Endodermal cell (in vitro differentiated cells): ENCODE measurements at places on chromosomes 2 and 18.

- DNase-seq = peak; percentile 65
Measured at GRCh38 chr18:44537526-44537925, 143.2 kb upstream of the SETBP1 start.

DNA sequence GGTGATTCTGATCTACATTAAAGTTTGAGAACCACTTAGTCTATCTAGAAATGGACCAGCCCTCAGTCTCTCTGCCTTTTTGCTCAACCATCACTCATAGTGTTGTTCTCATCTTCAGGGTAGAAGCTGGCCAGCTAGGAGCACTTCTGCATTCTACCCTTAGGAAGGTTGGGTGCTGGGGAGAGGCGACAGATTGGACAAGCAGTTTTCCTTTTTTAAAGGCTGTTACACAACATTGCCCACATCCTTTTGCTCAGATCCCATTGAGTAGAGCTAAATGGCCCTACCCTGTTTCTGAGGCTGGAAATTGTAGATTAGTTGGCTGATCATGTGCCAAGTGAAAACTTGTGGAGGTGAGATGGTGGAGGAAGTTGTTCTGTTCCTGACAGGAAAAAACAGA is 35.6 kb downstream of the OSBPL6 start:
- no peak for DNase-seq

DNA sequence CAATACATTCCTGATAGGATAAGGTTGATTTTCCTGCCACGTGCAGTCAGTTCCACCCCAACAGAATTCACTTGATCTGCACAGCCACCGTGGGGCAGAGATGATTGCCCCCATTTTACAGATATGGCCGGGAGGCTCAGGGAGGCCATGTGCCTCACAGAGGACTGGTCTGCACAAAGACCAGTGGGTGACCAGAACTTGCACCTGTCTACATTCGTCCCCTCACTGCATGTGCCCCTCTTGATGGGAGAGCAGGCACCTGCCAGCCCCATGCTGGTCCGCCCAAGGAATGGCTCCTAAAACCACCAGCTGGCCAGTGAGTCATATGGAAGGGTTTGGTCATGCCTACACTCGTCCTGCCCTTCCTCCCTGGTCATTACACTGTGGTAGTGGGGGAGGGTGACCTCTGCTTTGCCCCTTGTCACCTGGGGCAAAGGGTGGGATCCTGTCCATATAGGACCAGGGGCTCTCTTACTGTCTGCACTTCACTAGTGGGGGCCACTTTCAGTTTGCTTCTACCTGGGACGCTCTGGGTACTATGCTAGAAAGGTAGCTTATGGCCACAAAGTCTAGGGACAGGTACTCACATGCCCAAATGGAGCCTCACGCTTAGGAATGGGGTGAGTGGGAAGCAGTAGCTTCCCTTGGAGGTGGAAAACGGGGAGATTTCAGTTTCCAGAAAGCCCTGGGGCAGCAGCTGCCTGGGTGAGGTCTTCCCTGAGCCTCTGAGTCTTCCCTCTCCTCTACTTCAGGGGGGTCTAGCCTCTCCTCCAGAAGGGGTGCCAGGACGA is 14.7 kb downstream of the RRM2 start:
- DNase-seq = peak; percentile 49

- no peak for DNase-seq
Measured at GRCh38 chr18:51391731-51392130, 194.2 kb upstream of the MEX3C start.

DNA sequence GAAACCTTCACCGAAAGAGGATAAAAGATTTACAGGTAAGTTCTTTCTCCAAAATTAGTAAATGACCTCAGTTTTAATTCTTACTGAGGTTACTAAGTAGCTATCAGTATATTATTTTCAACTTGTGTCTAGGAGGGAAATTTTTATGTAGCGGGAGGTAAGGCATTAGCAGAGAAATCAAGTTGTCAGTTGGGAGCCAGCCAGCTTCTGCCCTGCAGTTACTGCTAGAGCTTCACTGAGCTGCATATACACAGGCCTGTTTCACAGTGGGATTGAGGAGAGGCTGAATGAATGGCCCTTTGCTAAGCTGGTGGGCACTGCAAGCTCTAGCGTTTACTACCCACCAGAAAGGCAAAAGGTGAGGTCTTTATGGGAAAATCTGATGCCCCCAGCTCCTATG is 105.7 kb downstream of the ACAA2 start:
- DNase-seq = peak; percentile 40

GRCh38 chr2:150784389-150784788 is 296.9 kb upstream of the RND3 start:
- no peak for DNase-seq

DNA sequence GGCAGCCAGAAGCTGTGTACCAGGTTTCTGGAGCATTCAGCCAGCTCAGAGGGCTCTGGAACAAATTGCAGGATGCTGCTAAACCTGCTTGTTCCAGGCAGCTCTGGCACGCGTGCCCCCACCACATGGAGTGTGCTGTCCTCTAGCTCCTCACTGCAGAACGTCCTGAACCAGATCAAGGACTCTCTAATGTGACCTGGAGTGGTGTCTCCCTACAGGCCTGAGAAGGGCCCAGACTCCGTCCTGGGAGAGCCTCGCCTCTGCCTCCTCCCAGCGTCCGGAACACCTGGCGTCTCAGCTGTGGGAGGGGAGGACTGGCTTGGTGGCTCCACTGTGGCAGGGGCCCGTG is 115.6 kb upstream of the GPC1 start:
- peak; percentile 54 for DNase-seq

GRCh38 chr2:202149155-202149762 is 76.2 kb downstream of the KIAA2012 start:
- peak; percentile 91 for DNase-seq

GRCh38 chr2:72113847-72114692 is 33.6 kb downstream of the CYP26B1 start:
- DNase-seq = peak; percentile 29

- no peak for DNase-seq
Measured at GRCh38 chr2:98637401-98638147, 29.2 kb downstream of the UNC50 start.

- DNase-seq = no peak
Measured at GRCh38 chr2:6578416-6578815, 287.3 kb downstream of the CMPK2 start.

DNA sequence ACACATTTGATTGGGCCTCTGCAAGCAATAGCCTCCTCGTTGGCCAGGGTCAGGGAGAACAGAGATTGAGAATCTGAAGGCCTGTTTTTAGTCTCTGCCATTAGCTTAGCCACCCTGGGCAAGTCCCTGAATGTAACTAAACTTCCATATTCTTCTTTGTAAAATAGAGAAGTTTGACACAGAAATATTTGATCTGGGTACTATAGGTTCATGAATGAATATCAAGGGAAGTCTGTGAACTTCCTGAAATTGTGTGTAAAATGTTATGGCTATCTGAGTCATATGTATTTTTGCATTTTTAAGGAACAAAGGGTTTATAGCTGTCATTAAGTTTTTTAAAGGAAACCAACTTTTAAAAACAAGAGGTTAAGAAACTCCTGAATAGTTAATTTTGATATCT is 23.2 kb downstream of the RND3 start:
- DNase-seq = no peak

- DNase-seq = no peak
Measured at GRCh38 chr18:45482286-45482685, 133.0 kb upstream of the SLC14A2 start.

- DNase-seq = peak; percentile 0
Measured at GRCh38 chr2:844715-845114, 105.9 kb upstream of the SNTG2 start.

DNA sequence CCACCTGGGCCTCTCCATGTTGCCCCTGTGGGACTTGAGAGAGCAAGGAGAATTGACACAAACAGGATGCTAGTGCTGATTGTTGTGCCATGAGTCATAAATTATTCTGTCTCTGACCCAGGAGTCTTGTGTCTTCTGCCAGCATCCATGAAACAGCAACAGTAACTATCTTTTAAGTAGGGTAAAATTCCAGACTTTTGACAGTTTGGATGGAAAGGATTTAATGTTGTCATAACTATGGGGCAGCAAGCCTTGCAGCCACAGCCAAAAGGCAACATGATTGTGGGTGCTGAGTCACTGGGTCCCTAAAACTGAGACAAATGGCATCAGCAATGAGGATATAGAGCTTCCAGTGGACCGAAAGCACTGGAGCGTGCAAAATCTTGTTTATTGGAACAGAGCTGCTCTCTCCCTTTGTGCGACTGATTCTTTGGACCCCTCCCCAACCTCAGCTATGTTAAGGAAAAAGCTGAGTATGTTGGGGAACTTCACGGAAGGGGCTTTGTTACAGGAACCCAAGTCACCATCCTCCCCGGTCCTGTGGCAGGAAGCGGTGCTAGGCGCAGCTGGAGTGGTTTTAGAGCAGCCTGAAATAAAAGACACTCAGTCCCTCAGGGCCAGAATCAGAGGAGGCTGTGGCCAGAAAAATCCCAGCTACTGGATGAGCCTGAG is 9.6 kb upstream of the ITPRIPL1 start:
- no peak for DNase-seq

GRCh38 chr2:187174582-187174981 is 273.5 kb downstream of the CALCRL start:
- DNase-seq = no peak

DNA sequence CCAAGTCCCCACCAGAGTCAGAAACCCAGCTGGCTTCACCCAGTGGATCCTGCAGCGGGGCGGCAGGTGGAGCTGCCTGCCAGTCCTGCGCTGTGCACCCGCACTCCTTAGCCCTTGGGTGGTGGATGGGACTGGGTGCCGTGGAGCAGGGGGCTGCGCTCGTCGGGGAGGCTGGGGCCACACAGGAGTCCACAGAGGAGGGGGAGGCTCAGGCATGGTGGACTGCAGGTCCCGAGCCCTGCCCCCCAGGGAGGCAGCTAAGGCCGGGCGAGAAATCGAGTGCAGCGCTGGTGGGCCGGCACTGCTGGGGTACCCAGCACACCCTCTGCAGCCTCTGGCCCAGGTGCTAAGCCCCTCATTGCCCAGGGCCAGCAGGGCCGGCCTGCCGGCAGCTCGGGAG is 144.6 kb upstream of the MGAT5 start:
- no peak for DNase-seq

GRCh38 chr2:34806396-34806795 is 1207.3 kb upstream of the FAM98A start:
- no peak for DNase-seq

DNA sequence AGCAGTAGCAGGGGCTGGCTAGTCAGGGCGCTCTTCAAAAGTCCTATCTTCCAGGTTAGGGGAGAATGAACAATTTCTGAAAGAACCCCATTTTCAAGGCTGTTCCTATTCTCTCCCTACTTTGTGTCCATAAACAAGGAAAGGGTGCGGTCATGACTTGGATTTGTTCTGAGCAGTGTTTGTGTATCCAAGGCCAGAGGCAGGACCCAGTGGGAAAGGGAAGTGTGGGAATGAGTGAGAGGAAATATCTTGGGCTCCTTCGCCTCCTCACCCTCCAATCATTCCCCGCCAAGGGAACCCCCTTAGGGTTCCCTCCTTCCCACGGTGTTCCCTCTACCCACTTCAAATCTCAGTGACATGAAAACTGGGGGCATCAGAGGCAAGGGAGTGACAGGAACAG is 25.5 kb upstream of the SPTBN1 start:
- no peak for DNase-seq

GRCh38 chr2:132669908-132670495 is at the start of gene LYPD1:
Gene LYPD1 (minus strand): TSS chr2:132670205. CDS start chr2:132669932, 273 bp downstream.
- DNase-seq = no peak

DNA sequence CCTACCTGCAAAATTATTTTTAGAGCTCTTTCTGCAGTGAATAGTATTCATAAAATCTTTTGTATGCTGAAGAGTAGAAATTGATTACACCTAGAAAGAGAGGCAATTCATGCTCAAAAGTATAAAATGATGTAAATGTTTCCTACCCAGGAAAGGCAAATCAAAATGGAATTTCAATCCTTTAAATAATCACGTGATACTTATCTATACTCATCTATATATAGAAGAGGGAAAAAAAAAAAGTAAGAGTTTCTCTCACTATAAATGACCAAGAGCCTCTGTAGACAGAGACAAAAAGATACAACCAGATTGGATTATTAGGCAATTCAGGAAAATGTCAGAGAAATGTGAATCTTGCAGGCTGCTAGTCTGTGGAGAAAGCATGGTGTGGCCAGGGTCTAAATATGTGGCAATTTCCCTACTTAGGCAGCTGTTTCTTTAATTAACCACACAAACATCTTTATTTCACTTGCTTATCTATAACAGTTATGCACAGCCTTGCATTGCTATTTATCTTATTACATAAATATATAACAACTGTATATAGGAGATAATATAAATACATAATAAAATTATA is 39.5 kb downstream of the METTL8 start:
- DNase-seq = no peak

- DNase-seq = no peak
Measured at GRCh38 chr18:64245126-64245861, 96.4 kb upstream of the LINC00305 start.

DNA sequence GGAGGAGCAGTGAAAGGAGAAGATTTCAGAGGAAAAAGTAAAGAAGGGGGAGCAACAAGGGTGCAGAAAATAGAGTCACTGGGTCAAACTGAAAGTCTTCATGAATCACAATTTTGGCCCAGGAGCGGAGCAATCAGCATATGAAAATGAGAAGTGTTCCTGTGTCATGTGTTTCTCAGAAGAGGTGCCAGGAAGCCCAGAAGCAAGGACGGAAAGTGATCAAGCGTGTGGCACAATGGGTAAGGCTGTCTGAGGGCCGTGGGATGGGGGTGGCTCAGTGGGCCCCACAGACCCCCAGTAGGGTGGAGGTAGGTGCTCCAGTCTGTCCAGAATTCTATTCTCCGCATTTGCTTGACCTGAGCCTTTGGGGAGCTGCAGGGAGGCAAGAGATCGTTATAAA is 44.2 kb downstream of the SP140 start:
- DNase-seq = no peak

- DNase-seq = peak; percentile 40
Measured at GRCh38 chr2:25349397-25349796, 7.7 kb upstream of the DNMT3A start.

DNA sequence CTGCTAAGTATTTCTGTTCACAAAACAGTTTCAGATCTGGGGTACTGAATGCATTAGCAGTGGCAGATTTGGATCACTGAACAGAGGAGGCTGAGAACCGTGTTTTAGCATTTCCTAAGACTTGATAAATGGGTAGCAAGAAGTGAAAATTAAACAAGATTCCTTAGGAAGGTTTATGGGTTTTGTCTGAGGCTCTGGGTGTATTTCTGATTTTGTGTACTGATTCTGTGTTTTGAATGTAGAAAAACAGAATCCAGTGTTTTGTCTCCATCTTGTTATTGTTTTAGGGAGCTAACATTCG is 1.4 kb downstream of the FAM117B start:
- DNase-seq = no peak

GRCh38 chr2:218322768-218323525 is 30.6 kb upstream of the TMBIM1 start:
- DNase-seq = peak; percentile 96

GRCh38 chr18:70243131-70243929 is 37.8 kb upstream of the RTTN start:
- no peak for DNase-seq

DNA sequence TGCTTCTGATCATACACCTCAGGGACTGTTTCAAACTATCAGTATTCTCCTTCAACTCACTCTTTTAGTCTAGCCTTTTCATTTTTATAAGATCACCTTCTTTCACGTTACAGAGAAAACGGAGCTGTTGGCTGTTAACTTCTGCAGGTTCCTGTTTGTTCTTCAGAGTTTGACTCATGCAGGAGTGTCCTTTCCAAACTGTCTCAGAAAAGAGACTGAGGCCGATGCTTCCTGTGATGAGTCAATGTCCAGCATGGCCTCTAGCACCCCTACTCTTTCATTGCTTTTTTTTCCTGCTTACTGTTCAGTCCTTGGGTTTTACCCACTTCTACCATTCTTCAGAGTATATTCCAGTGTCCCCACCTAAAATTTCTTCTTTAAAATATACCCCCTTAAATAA is 240.8 kb upstream of the RGPD4 start:
- DNase-seq = no peak

GRCh38 chr2:71173096-71173495 is 42.7 kb downstream of the MPHOSPH10 start:
- no peak for DNase-seq
